ENCODE measurements at places on chromosomes 7 and 10.

DNA sequence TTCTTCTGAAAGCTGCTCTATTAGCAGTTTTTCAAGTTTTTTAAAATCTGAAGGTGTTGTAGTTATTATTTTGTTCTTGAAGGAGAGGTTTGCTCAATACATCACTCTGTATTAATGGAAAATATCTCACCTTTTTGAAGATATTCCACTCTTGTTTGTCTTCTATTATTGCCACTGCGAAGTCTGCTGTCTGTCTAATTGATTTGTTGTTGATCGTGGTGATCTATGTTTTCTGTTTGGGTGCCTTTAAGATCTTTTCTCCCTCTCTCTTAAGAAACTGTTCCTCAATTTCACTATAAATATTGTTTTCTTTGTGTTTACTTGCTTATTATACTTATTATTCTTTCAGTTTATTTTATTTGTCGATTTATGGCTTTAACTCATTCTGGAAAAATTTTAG lies 64.9 kb upstream of the FZD8 start:
- no peak for DNase-seq

DNA sequence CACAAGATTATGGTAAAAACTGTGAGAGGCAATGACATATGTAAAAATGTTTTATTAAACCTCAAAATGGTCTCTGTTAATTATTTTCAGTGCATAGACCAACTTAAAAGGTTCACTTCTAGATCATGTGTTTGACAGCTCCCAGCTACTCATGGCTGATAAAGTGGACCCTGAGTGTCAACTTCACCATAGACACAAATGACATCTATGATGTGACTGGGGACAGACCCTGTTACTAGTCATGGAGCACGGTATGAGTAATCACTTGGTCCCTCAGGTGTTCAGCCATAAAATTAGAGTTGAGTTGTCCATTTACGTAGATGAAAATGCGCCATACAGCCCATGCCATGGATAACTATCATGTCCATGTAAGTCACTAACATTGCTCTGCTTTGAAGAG lies 199.8 kb downstream of the ZNF365 start:
- no peak for DNase-seq

GRCh38 chr7:137804836-137805235 lies 41.9 kb downstream of the DGKI start:
- DNase-seq = no peak

- no peak for DNase-seq
Observed at GRCh38 chr7:1232623-1233332, at the start of gene UNCX. Gene UNCX (plus strand): TSS chr7:1232872. CDS start chr7:1233018, 146 bp downstream.

- DNase-seq = no peak
Observed at GRCh38 chr7:82851121-82851520, 311.6 kb downstream of the PCLO start.

DNA sequence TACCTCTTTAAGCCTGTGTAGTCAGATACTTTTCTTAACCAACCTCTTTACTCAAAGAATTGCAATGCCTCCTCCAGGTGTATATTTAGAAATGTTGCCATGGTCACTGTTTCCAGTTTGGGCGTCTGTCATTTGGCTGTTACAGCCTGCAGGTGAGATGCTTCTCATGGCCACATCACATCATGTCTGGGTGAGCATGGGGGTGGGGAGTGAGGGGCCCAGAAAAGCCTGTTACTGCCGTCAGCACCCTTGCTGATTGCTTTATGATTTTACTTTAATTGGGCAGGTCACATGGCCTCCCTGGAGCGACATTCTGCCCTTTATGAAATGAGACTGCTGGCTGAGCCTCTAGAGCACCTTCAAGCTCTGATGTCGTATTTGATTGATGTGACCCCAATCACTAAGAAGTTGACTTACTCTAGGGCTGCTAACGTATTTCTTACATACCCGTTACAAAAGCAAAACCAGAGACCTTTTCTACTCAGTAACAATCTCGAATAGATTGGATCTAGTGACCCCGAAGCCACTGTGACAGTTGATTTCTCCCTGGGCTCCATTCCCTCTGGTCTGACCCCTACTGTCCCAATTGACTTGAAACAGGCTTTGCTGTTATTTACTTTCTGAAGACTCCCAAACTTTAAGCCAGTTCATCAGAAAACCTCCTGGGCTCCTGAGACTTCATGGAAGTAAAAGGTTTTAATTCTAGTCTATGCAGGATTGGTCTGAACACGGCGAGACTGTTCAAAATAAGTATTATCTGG lies 60.7 kb downstream of the OTUD1 start:
- DNase-seq = no peak

DNA sequence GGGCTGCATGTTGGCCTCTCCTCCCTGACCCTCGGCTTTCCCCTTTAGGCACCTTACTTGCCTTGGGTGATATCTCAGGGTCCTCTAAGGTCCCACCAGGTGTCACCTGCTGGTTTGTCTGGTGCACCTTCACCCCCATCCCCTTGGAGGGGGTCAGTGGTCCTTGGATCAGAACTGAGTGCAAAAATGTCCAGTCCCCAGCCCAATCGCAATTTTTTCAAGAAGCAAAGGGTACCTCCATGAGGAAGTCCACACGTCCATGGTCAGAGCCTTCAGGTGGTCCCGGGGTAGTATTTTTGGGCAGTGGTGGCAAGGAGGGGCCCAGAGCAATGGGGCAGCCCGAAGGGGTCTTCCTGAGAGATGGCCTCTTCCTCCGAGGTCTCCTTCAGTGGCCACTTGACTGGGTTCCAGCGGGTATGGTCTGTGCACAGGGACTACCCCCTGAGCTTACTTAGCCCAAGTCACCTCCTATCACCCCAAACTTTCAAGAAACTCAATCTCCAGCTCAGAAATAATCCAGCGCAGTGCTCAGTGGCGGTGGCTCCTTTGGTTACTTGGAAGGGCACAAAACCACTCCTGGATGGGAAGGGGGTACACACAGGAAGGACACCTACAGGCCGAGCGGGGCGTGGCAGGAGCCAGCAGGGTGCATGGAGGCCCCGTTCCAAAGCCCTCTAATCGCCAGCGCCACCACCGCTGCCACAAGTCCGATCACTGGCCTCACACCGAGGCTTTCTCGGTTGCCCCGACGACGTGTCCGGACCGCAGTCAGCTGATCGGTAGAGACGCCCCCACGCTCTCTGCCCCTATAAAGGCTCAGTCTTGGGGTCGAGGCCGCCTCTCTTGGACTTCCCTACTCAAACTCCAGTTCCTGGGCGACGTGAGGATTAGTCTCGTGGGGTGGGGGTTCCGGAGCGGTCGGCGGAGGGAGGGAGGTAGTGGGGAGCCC lies 4.5 kb downstream of the SAP25 start:
- no peak for DNase-seq

- no peak for DNase-seq
Observed at GRCh38 chr10:126334272-126334671, 54.0 kb downstream of the ADAM12 start.

DNA sequence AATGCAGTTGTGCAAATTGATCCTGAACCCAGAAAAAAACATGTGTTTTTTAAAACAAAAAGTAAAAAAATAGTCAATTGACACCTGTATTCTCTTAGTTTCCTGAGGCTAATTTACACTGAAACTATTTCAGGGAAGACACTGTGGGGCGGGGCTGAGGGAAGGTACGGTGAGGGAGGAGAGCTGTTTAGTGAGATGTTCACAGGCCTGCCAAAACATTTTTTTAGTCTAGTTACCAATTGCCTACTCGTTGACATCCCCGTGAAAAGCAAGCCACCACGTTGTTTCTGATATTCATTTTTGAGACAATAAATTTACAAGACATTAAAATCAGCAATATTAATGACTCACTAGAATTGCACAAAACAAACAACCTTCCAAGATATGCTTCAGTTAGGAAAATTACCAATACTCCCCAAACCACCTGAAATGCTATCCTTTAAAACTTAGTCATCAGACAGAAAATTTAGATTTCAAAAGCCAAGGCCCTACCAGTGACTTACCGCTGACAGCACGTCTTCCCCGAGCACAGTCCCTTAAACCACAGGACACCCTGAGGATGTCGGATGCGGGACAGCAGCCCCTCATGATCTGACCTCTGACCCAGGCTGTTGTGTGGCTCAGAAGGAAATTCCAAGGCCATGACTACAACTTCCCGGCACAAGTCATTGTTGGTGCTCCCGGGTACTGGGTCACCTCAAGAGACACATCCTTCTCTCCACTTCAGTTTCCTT lies 279.2 kb downstream of the PRPF18 start:
- DNase-seq = no peak

All from mesothelial cell of epicardium (in vitro differentiated cells).